ENCODE measurements at places on chromosomes 13 and 19.

GRCh38 chr13:44298314-44298713 is 75.3 kb upstream of the SERP2 start:
- no peak for DNase-seq

DNA sequence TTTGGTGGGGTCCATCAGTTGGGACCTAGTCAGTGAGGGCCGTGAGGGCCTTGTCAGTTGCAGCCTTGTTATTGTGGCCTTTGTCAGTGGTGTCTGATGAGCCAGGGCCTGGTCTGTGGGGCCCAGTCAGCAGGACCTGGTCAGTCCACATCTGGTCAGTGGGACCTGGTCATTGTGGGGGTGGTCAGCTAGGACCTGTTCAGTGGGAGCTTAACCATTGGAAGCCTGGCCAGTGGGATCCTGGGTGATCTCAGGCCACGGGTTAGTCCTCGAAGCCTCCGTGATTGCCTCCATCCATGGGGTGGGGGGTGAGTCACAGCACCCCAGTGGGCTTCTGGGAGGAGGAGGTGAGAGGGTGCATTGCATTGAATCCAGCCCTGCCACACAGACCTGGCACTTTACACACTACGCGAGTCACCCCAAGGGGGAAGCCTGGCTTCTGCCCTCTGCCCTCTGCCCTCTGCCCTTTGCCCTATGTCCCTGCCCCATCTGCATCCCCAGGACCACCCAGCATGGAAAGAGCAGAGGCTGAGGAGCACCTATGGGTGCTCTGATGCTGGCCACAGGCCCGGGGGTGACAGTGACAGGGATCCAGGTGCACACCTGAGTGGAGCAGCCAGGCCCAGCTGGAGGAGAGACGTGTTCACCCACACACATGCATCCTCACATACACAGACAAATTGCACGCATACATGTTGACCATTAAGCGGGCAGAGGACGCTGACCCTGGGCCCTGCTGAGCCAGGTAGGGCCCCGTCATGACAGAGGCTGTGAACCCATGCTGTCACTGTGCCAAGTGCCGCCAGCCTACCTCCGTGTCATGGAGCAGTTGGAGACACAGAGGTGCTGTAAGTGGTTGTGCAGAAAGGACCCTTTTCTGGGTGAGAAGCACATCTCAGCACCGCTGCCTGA is 59.8 kb upstream of the TPM4 start:
- no peak for DNase-seq

GRCh38 chr13:34750078-34750931 is 191.8 kb upstream of the NBEA start:
- DNase-seq: no peak

GRCh38 chr13:32423592-32423991 is 4.3 kb downstream of the N4BP2L1 start:
- DNase-seq: no peak

GRCh38 chr19:46823049-46823448 is 27.6 kb downstream of the AP2S1 start:
- no peak for DNase-seq

DNA sequence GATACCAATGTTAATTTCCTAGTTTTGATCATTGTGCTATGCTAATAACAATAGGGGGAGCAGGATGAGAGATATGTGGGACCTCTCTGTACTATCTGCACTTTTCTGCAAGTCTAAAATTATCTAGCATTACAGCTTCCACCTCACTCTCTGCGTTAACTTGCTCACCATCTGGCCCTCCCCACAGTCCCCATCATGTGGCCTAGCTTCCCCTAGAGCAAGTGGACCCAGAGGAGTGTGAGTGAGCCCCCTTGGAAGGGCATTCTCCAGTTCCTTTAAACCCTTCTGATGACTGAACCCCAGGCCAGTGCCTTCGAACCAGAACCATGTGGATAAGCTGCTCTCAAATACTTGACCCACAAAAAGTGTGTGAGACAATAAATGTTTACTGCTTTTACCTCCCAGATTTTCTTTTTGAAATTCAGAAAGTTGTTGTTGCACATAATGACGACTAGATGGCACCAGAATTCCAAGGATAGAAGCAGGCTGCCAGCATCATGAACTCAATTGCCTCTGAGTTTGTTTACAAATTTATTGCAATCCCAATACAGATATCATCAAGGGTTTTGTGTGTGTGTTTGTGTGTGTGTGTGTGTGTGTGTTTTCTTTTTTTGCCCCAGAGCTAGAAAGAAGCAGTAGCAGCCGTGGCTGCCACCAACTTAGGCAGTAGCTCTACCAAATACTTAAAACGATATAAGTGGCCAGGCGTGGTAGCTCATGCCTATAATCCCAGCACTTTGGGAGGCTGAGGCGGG is 49.0 kb upstream of the ZNF780A start:
- no peak for DNase-seq

All from GM12878 (cell line).